ENCODE measurements at places on chromosomes 12 and 14.

- DNase-seq, result no peak
These were observed 44.3 kb downstream of the PELI2 start for GRCh38 chr14:56162476-56162875.

DNA sequence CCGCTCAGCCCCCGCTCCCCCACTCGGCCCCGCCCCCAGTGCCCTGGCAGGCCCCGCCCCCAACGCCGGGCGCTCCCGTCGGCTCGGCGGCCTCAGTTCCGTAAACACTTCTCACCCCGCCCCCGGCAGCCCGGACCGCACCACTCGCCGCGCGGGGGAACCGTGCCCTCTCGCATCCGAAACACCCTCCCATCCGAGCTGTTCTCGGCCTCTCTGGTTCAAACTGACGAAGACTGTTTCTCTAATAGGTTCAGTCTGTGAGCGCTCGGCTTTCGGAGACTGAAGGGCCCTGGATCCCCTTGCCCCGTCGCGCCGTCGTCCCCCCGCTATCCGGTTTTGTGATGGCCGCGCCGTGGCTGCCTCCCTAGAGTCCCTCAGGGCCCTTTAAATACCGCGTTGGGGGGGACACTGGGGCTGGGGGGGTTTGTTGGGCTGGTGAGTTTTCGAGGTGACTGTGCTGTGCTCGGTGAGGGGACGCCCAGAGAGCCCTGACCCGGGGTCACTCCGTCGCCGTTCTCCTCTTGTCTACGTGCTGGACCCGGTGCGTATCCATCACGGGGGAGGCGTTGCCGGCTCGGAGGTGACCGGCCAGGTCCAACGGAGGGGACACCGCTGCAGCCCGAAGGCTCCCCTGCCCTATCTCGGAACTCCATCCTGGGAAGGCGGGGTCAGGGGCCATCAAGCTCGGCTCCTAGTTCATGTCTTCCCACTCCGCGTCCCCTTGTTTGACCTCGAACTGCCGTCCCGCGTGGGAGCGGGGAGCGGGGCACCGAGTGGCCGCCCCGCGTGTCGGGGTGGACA lies at the start of gene TCP11L2:
Gene TCP11L2, plus strand, starts transcription at position 333 of the 801 bp plus-strand sequence. CDS start 8,343 bp downstream, outside the sequence.
- DNase-seq, result peak; percentile 90

DNA sequence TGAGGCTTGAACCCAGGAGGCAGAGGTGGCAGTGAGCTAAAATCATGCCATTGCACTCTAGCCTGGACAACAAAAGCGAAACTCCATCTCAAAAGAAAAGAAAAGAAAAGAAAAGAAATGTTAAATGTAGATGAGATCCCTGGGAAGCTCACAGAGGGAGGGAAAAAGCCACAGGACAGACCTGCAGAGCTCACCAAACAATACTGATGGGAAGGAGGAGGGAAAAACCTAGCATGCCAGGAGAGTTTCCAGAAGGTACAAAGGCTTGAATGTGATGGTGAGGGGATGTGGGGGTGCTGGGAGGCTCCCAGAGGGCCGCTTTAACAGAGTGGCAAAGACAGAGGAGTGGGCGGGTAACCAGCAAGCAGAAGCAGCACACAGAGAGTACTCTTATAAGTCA lies 72.3 kb downstream of the PTPN21 start:
- DNase-seq, result no peak

GRCh38 chr12:79648881-79649280 lies 41.9 kb downstream of the PAWR start:
- DNase-seq, result no peak

DNA sequence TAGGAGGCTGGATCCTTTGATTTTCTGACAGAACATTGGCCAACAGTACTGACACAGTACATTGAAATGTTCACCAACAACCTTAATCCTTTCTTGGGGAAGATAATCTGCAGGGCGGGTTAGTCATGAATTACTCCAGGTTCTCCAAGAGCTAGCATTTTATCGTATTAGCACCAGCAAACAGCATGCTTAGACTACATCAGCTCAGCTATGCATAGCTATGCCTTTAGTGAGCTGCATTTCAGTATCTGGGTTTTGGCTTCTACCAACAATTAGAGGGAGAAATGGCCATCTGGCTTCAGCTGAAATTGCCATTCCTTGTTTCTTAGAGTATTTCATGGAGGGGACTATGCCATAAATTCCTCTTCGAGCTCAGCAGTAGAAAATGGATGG lies 33.8 kb downstream of the SAMD4A start:
- no peak for DNase-seq

DNA sequence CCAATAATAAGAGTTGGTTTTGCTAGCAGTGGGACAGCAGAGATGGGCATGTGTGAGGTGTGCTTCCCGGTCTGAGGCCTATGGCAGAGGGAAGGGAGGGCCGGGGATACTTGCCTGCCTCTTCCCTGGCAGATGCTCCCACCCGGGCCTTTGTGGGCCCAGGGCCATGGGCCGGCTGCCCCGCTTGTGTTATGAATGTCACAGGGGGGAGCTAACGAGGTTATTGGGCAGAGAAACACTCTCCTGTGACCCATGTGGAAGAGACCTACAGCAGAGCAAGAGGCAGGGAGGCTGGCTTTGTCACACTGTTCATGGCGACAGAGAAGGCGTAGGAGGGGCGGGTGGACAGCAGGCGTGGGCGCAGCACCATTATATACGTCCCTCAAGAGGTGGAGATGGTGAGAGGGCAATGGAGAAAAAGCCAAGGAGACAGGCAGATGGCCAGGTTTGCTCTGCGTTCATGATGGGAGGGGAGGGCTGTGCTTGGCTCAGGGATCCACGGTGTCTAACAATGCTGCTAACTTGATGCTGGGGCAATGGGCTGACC lies 13.3 kb downstream of the CCND2 start:
- no peak for DNase-seq

DNA sequence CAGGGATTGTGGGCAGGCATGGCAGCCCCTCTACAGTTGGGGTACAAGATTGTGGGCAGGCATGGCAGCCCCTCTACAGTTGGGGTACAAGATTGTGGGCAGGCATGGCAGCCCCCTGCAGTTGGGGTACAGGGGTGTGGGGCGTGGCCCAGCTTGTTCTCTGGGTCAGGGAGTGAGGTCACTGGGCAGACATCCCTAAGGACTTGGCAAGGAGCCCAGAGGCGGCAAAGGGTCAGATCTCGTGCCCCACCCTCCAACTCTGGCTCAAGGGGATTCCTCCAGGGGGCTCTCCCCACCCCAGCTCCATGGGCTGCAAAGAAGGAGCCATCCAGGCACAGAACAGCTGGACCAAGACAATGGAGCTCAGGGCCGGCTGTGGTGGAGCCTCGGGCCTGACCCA lies 25.8 kb upstream of the NUDT14 start:
- no peak for DNase-seq

- DNase-seq, result no peak
These were observed 6.7 kb downstream of the TRHDE start for GRCh38 chr12:72278894-72279293.

DNA sequence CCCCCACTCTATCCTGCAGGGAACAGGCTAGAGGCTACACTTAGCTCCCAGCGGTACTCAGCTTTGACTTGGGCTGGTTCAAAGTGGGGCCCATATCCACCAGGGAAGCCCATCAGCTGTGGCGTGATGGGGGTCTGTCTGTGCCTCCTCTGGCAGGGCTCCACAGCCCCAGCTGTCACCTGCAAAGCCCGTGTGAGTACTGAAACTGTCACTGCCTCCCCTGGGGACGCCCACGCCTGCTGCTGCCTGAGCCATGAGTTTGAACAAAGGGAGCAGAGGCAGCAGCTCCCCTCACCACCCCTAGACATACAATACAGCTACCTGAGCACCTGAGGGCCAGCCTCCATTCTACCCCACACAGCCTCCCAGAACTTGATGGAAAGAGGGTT lies 5.0 kb downstream of the REM2 start:
- DNase-seq, result no peak

- DNase-seq, result no peak
These were observed 56.4 kb downstream of the GLT1D1 start for GRCh38 chr12:128909653-128910052.

DNA sequence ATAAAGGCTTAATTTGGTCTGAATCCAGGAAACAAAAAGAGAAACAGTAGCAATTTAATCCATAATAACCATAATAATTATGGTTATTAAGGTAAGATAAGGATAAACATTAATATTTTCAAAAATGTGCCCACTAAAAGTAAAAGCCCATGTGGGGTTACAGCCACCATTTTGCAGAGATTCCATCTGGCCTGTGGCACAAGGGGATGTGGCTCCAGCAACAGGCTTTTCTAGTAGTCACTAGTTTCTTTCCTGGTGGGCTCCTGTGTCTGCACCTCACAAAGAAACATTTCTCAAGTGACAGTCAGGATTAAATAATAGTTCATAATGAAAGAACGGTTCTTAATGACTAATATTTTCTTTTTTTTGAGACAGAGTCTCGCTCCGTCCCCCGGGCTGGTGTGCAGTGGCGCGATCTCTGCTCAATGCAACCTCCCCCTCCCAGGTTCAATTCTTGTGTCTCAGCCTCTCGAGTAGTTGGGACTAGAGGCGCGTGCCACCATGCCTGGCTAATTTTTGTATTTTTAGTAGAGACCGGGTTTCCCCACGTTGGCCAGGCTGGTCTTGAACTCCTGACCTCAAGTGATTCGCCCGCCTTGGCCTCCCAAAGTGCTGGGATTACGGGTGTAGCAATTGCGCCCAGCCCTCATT lies 32.2 kb downstream of the GPR19 start:
- DNase-seq, result no peak

GRCh38 chr14:93648440-93649168 lies 139.7 kb downstream of the PRIMA1 start:
- DNase-seq, result no peak

DNA sequence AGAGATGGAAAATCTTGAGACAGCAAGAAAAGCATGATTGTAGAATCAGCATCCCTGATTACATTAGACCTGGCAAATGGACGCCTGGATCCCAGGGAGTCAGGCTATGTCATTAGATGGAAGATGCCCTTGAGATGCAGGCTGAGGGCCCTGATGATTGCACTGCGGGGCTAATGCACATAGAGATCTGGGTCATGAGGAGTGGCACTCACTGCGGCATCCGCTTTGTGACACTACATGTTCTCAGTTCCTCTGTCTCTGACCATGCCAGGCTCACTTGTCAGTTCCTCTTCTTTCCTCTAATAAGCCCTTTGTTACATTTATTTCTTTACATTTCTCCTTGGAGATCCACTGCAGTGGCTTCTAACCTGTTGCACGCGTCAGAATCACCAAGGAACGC lies 70.1 kb upstream of the GPATCH2L start:
- DNase-seq, result no peak

GRCh38 chr12:79547044-79547734 lies 143.6 kb downstream of the PAWR start:
- DNase-seq, result no peak

DNA sequence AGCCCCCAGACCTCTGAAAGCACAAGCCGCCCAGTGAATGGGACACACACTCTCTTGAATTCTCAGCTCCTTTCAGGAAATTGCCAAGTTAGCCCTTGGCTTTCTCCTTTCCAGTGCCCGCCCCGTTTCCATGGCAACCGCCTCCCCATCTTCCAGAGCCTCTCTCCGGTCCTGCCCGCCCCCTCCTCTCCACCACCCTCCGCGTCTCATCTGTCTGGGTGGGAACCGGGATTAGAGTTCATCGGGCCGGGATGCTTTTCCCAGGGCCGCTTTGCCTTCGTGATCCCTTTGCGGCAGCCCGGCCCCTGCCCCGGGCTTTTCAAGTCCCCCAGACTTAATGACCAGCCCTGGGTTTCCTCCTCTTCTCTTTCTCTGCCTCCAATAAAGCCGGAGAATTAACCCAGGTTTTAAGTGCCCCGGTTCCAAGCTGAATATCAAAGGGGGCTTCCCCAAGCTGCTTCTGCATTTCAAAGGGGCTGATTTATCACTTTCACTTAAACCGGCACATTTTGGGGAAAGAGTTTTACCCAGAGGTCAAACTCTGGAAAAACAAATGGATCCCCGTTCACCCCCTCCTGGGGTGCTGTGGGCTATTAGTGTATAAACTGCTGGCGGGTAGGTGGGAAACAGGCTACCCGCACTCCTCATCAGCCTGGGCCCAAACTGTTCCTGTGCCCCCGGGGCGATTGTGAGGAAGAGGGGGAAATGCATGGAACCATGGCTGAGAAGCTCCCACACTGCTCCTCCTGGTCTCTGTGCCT lies 101.7 kb downstream of the ZFP36L1 start:
- DNase-seq, result no peak

DNA sequence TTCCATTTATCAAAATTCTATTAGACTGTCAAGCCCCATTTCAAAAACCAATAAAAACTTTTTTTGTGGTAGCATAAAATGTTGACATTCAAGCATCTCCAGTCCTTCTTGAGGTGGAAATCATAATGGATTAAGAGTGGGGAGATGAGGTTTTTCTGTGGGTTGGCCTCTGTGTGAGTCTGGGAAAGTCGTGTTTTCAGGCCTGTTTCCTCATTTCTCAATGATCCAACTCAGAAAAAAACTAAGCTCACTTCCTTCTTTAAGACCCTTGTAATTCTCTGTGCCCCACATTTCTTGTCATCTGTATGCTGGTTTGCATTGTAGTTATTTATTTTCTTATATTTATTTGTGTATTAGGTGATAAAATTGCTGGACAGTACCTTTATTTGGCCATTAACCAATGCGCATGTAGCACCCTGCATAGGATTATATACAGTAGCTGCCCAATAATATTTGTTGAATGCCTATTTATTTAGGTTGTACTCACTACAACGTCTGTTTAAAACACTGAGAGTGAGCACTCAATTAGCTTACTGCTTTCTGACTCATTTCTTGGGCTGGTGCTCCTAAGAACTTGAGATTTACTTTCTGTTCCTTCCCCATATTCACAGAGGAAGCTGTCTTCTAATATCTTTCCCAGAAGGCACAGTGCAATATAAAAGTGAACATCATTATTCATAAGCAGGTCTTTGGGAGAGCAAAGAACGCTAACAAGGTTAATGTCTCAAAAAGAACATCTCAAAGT lies 121.9 kb downstream of the DNAI7 start:
- DNase-seq, result no peak

DNA sequence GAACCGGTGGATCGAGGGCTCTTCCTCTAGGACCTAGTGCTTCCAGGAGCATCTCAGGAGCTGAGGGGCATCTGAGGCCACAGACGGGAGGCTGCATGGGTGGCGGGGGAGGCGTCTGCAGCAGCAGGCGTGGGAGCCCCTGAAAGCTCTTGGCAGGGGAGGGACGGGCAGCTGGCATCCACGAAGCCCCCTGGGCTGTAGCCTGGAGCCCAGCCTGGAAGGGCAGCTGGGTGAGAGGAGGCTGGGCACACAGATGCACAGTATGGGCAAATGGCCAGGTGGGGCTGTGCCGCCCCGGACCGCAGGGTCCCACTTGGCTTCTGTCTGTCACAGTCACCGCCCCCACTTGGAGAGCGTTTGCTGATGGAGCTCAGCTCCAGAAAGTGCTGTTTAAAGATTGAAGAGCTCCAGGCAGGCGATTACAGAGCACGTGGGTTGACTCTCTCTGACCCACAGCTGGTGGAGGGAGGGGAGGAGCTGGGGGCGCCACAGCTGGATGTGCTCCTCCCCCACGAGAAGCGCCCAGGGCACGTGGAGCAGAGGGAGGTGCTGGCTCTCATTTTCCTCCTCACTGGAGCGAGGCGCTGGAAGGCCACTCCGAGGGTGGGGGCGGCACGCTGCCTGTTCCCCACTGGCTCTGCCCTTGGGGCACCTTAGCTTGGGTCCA lies 155.0 kb upstream of the C14orf180 start:
- peak; percentile 63 for DNase-seq

GRCh38 chr14:68756000-68756481 lies 36.8 kb downstream of the ZFP36L1 start:
- no peak for DNase-seq

Measured in NCI-H187 (cell line).